ENCODE measurements at places on chromosomes 16 and 17.

- DNase-seq = peak; percentile 77
Observed at GRCh38 chr16:24041834-24042631, 206.2 kb downstream of the PRKCB start.

- DNase-seq = no peak
Observed at GRCh38 chr17:48198950-48199541, 91.5 kb downstream of the SNX11 start.

DNA sequence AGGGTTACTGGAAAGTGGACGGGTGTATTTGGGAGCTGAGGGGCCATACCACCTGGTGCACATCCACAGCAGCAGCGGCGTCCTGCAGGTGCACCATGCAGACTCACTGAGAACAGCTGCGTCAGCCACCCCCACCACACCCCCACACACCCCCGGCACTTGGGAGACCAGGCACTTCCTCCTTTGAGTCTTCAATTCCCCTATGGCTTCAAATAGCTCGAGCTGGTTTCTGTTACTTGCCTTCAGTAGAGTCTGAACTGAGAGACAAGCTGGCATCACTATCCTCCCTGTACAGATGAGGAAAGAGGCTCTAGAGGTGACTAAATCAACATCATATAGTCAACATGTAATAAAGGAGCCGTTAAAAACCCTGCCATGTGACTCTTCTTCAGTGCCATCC is 15.4 kb downstream of the CUEDC1 start:
- DNase-seq = peak; percentile 8

GRCh38 chr16:2319606-2320005 is 20.9 kb downstream of the ABCA3 start:
- DNase-seq = no peak

GRCh38 chr17:31425282-31426040 is 34.0 kb downstream of the RAB11FIP4 start:
- no peak for DNase-seq

Data from CD4-positive, alpha-beta T cell treated with Interleukin-4 for 4 hours (primary cell).